ENCODE measurements at places on chromosomes 16 and 17.

GRCh38 chr17:82400830-82401229 is 17.3 kb upstream of the HEXD start:
- no peak overlapping the region for H3K4me3 ChIP-seq
- H3K27ac ChIP-seq, result no peak overlapping the region
- peaks cover 41% of the 10 kb centered on the region for H3K4me1 ChIP-seq

- H3K4me3 ChIP-seq, result no peak overlapping the region
- no peak overlapping the region for H3K27ac ChIP-seq
- H3K27me3 ChIP-seq, result no peaks in the 10 kb centered on the region
- DNase-seq, result no peak
Observed at GRCh38 chr16:12655537-12655936, 148.2 kb downstream of the CPPED1 start.

DNA sequence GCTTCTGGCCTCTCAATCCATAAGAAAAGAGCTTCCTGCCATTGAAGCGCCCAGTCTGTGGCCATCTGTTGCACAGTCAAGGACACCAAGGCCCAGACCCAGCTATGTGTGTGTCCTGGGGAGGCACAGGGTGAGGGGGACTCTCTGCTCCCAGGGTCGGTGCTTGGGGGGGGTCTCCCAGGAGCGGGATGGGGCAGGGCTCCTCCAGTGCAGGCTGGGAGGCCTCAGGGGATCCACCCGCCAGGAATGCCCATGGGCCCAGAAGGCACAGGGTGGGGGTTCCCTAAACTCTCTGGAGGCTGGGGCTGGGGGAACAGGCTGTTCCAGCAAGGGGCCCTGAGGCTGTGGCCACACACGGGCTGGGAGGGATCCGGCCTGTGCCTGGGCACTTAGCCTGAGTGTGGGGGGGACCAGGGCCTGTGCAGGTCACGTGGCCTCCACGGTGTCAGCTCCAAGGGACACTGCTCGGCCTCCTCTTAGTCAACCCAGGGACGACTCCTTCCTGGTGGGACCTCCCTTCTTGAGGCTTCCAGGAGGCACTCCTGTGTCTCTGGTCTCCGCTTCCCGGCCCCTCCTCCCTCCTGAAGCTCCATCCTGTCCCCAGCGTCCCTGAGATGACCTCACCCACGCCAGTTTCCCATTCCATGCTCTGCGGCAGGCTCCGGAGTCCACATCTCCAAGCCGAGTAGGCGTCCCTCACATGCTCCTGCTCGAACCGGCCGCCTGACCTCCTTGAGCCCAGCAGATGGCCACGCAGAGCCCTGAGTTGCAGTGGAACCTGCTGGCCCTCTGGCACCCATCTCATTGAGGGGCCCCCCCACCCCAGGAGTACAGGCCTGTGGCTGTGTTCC is 23.1 kb upstream of the BAHCC1 start:
- no peak overlapping the region for H3K4me3 ChIP-seq
- H3K36me3 ChIP-seq, result no peaks in the 10 kb centered on the region
- peaks cover 3% of the 10 kb centered on the region for H3K27me3 ChIP-seq
- no peak for DNase-seq
- peaks cover 11% of the 10 kb centered on the region for H3K4me1 ChIP-seq

DNA sequence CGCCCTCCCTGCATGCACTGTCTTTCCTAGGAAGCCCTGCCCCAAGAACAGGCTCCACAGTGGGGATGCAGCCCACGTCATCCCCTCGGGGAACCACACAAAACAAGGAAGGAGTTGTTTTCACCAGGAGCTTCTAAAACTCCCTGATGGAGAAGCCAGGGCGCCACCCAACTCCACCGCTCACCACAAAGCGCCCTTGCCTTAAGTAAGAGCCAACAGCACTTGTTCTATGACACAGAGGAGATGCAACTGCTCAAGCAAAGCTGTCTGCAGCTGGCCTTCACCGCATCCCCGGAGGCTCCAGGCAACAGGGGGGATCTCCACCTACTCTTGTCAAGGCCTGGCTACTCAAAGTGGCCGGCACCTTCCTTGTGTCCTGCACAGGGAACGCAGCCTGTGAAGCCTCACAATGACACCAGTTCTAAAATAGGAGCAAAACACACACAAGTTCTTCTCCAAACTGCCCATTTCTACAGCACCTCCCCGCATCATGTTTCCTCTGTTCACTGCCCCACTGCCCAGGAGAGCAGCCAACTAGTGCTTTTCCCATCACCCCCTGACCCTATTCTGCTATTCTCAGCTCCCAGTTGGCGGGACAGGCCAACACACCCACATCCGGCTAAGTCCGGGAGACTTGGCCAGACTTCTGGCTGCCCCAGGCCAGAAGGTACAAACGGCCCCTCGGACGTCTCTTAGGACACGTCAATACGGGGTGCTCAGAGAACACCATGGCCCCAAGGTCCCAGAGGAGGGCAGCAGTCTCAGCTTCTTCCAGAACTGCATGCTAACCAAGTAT is 24.2 kb downstream of the MPG start:
- no peak overlapping the region for H3K4me3 ChIP-seq
- DNase-seq, result peak; percentile 80
- no peaks in the 10 kb centered on the region for H3K27me3 ChIP-seq

GRCh38 chr17:10217916-10218315 is 19.5 kb upstream of the GAS7 start:
- no peak overlapping the region for H3K4me3 ChIP-seq
- DNase-seq, result no peak
- H3K27me3 ChIP-seq, result no peaks in the 10 kb centered on the region
- no peak overlapping the region for H3K27ac ChIP-seq

- H3K36me3 ChIP-seq, result no peaks in the 10 kb centered on the region
- peaks cover 45% of the 10 kb centered on the region for H3K4me1 ChIP-seq
- no peaks in the 10 kb centered on the region for H3K27me3 ChIP-seq
- DNase-seq, result no peak
- H3K4me3 ChIP-seq, result no peak overlapping the region
Observed at GRCh38 chr17:76491271-76492122, 9.7 kb downstream of the RHBDF2 start.

- no peak overlapping the region for H3K27ac ChIP-seq
- H3K4me3 ChIP-seq, result no peak overlapping the region
- H3K36me3 ChIP-seq, result no peaks in the 10 kb centered on the region
- no peaks in the 10 kb centered on the region for H3K27me3 ChIP-seq
- DNase-seq, result no peak
Observed at GRCh38 chr17:40437095-40437732, 6.0 kb upstream of the IGFBP4 start.

GRCh38 chr17:45965812-45966211 is 33.2 kb upstream of the STH start:
- H3K27ac ChIP-seq, result no peak overlapping the region
- H3K36me3 ChIP-seq, result no peaks in the 10 kb centered on the region
- no peaks in the 10 kb centered on the region for H3K27me3 ChIP-seq
- no peak overlapping the region for H3K4me3 ChIP-seq

- no peaks in the 10 kb centered on the region for H3K4me1 ChIP-seq
- no peak overlapping the region for H3K27ac ChIP-seq
- no peak for DNase-seq
- H3K36me3 ChIP-seq, result no peaks in the 10 kb centered on the region
Observed at GRCh38 chr16:84207879-84208278, 16.9 kb downstream of the ADAD2 start.

GRCh38 chr17:54015734-54016133 is 193.0 kb downstream of the KIF2B start:
- H3K4me3 ChIP-seq, result no peak overlapping the region
- no peaks in the 10 kb centered on the region for H3K36me3 ChIP-seq
- no peaks in the 10 kb centered on the region for H3K4me1 ChIP-seq
- no peak for DNase-seq
- no peaks in the 10 kb centered on the region for H3K27me3 ChIP-seq
- no peak overlapping the region for H3K27ac ChIP-seq

GRCh38 chr16:67326472-67327309 is at the start of the genes KCTD19 and LRRC36:
Gene KCTD19, minus strand, starts transcription at chr16:67326741. Its CDS starts 34 bp downstream, at chr16:67326707.
Gene LRRC36, plus strand, starts transcription at chr16:67326815. Its CDS starts 48 bp downstream, at chr16:67326863.
- peak; percentile 86 for DNase-seq
- no peaks in the 10 kb centered on the region for H3K36me3 ChIP-seq
- H3K27me3 ChIP-seq, result no peaks in the 10 kb centered on the region

GRCh38 chr16:83923581-83924365 is 24.9 kb downstream of the MLYCD start:
- H3K27ac ChIP-seq, result no peak overlapping the region
- DNase-seq, result no peak
- no peak overlapping the region for H3K4me3 ChIP-seq
- H3K4me1 ChIP-seq, result peaks cover 9% of the 10 kb centered on the region
- no peaks in the 10 kb centered on the region for H3K27me3 ChIP-seq

- no peak overlapping the region for H3K4me3 ChIP-seq
- H3K36me3 ChIP-seq, result peaks cover 62% of the 10 kb centered on the region
- no peak overlapping the region for H3K27ac ChIP-seq
- H3K4me1 ChIP-seq, result peaks cover 35% of the 10 kb centered on the region
- H3K27me3 ChIP-seq, result no peaks in the 10 kb centered on the region
- peak; percentile 90 for DNase-seq
Observed at GRCh38 chr17:40355123-40355803, 9.3 kb downstream of the GJD3 start.

DNA sequence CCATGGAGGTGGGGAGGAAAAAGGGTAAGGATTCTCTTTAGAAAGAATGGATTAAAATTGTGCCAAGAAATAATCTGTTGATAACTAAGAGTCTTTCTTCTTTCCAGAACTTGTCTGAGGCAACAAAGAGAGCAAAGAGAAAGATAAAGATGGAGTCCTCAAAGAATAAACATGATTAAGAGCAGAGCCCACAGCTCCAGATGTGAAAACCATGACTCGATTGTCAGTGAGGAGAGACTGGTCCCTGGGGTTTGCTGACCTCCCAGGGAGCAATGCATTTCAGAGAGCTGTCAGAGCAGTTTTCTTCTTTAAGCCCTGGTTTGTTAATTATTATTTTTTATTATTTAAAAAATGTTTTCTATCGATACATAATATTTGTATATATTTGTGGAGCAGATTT is 74.6 kb downstream of the TMEM100 start:
- H3K4me1 ChIP-seq, result no peaks in the 10 kb centered on the region
- H3K4me3 ChIP-seq, result no peak overlapping the region
- no peak for DNase-seq
- H3K27ac ChIP-seq, result no peak overlapping the region
- peaks cover 3% of the 10 kb centered on the region for H3K27me3 ChIP-seq

DNA sequence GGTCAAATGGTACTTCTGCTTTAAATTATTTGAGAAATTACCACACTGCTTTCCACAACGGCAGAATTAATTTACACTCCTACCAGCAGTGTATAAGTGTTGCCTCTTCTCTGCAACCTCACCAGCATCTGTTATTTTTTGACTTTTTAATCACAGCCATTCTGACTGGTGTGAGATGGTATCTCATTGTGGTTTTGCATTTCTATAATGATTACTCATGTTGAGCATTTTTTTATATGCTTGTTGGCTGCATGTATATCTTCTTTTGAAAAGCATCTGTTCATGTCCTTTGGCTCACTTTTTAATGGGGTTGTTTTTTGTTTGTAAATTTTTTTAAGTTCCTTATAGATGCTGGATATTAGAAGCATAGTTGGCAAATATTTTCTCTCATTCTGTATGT is 446.7 kb downstream of the PMP22 start:
- no peak overlapping the region for H3K4me3 ChIP-seq
- DNase-seq, result no peak
- H3K36me3 ChIP-seq, result no peaks in the 10 kb centered on the region
- no peaks in the 10 kb centered on the region for H3K27me3 ChIP-seq
- H3K4me1 ChIP-seq, result no peaks in the 10 kb centered on the region
- no peak overlapping the region for H3K27ac ChIP-seq

- H3K36me3 ChIP-seq, result no peaks in the 10 kb centered on the region
- H3K4me1 ChIP-seq, result no peaks in the 10 kb centered on the region
- no peak overlapping the region for H3K4me3 ChIP-seq
- no peak overlapping the region for H3K27ac ChIP-seq
Observed at GRCh38 chr16:58940609-58941008, 206.5 kb upstream of the GOT2 start.

GRCh38 chr16:71464231-71464630 is 2.2 kb upstream of the ZNF23 start:
- no peak overlapping the region for H3K4me3 ChIP-seq
- no peaks in the 10 kb centered on the region for H3K36me3 ChIP-seq

- H3K4me3 ChIP-seq, result no peak overlapping the region
- DNase-seq, result peak; percentile 22
- no peaks in the 10 kb centered on the region for H3K36me3 ChIP-seq
- no peak overlapping the region for H3K27ac ChIP-seq
Observed at GRCh38 chr16:27811881-27812280, 251.6 kb downstream of the GSG1L start.

- DNase-seq, result no peak
- H3K27ac ChIP-seq, result no peak overlapping the region
- H3K4me3 ChIP-seq, result no peak overlapping the region
- peaks cover 9% of the 10 kb centered on the region for H3K4me1 ChIP-seq
Observed at GRCh38 chr17:14791221-14791620, 473.9 kb downstream of the PMP22 start.

DNA sequence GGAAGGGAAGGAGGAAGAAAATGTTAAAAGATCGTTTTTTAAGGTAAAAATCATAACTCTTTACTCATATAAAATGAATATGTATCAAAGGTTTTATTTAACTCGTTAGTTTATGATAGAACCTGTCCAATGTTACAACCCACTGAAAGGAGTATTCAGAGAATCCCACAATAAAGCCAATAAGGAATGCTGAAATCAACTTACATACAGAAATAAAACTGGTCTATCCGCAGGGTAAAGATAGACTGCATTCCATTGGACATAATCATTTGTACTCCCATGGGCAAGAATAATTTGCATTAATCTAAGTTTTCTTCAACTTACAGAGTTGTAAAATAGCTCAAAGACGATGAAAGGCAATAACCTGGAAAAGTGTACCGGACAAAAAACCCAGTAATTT is 17.9 kb upstream of the BEAN1 start:
- peaks cover 29% of the 10 kb centered on the region for H3K4me1 ChIP-seq
- H3K36me3 ChIP-seq, result no peaks in the 10 kb centered on the region
- H3K4me3 ChIP-seq, result no peak overlapping the region
- peaks cover 6% of the 10 kb centered on the region for H3K27me3 ChIP-seq
- DNase-seq, result no peak

- no peaks in the 10 kb centered on the region for H3K4me1 ChIP-seq
- no peak overlapping the region for H3K4me3 ChIP-seq
- no peak overlapping the region for H3K27ac ChIP-seq
- H3K27me3 ChIP-seq, result no peaks in the 10 kb centered on the region
- no peaks in the 10 kb centered on the region for H3K36me3 ChIP-seq
Observed at GRCh38 chr16:82504836-82505235, 121.9 kb upstream of the CDH13 start.

DNA sequence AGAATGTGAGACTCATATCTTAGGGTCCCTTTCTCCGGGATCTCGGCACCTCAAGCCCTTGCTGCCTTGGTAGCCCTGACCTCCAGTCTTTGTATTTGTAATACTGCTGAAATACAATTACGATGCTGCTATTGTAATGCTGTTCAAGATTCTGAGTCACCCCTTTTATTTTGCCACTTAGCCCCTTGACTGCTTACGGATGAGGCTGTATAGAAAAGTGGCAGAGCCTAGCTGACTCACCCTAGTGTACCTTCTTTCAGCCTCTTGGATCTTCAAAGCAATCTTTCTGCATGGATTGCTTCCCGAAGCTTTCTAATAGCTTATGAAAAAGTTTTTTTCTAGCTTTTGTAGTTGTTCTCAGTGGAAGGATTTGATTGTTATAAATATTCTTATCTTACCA is 187.9 kb downstream of the KCNJ2 start:
- H3K4me1 ChIP-seq, result no peaks in the 10 kb centered on the region
- H3K4me3 ChIP-seq, result no peak overlapping the region
- H3K27ac ChIP-seq, result no peak overlapping the region
- no peaks in the 10 kb centered on the region for H3K27me3 ChIP-seq
